ENCODE measurements at places on chromosomes 7 and 10.

- DNase-seq, result no peak
Measured at GRCh38 chr10:131660427-131660826, 240.4 kb upstream of the PPP2R2D start.

DNA sequence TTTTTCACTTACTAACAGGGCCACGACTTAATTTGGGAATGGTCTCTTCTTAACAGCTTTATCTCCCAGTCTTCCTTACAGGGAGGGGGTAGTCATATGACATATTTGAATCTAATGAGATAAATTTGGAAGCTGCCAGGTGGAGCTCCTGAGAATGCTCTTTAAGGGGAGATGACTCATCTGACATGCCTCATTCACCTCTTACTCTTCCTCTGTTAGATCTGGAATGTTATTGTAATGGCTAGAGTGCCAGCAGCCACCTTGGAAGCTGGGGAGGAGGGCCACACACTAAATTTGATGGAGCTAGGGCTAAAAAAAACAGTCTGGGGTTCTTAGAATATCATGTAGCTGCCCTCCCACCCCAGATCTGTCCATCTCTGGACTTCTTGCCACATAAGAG is 22.7 kb downstream of the HECW1 start:
- DNase-seq, result no peak

DNA sequence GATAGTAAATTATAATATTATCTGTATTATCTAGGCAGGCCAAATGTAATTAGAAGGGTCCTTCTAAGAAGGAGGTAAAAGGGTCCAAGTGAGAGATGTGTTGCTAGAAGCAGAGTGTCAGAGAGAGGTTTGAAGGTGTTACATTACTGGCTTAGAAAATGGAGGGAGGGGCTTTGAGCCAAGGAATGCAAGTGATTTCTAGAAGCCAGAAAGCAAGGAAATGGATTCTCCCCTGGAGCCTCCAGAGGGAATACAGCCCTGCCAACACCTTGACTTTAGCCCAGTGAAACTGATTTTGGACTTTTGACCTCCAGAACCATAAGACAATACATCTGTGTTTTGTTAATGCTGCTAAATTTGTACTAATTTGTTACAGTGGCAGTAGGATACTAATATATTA is 97.9 kb upstream of the IL6 start:
- no peak for DNase-seq

DNA sequence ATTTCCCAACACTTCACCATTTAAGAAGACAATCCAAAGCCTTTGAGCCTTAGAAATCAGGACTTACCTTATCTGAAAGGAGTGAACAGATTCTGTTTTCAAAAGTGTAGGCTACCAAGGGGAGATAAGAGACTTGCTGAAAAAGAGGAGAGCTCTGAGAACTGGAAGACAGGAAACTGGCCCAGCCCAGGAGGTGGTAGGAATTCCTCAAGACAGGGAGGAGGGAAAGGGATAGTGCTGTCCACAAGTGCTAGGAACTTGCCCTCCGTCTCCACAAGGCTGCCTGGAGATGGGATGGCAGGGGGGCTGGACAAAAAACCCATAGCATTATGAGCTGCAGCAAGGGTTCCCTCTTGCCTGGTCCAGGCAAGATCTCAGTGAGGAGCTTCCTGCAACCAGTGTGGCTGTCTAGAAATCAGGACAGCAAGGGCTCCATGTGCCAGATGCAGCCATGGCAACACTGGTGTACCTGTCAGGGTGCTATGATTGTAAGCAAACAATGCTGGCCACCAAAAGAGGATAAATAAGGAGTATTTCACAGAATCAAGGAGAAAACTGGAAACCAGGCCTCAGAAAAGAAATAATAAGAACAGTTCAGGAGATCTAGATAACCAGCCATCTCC is 22.7 kb upstream of the FRMD4A start:
- DNase-seq, result no peak

GRCh38 chr10:16792675-16793074 is 24.5 kb downstream of the RSU1 start:
- no peak for DNase-seq

- no peak for DNase-seq
Measured at GRCh38 chr10:113958631-113959382, 84.9 kb upstream of the ADRB1 start.

GRCh38 chr10:80760914-80761371 is 223.2 kb downstream of the SH2D4B start:
- no peak for DNase-seq

GRCh38 chr7:41238851-41239331 is 464.0 kb downstream of the INHBA start:
- no peak for DNase-seq

DNA sequence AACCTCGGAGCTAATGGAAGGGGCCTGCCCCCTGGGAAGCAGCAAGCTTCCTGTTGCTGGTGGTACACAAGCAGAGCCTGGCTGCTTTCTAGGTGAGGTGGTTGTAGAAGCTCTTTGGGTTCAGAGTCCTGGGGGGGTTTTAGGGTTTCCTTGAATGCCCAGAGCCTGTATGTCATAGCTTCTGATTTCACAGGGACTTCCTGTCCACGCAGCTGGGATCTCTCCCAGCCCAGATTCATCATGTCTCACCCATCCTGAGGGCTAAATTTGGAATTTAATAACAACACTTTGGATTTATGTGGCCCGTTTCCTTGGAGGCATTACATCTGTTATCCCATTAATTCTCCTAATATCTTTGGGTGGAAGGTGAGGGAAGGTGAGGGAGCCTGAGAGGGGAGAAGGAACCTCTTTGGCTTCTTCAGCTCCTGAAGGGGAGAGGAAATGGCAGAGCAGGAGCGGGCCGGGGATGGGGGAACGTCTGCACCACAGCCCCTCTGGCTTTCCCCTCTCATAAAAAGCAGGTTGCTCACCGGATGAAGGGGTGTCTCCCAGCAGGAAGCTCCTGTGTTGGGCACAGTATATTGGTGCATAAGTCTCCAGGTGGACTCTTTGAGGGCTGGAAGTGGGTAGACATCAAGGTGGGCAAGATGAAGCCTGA is 19.7 kb downstream of the RPS24 start:
- no peak for DNase-seq

DNA sequence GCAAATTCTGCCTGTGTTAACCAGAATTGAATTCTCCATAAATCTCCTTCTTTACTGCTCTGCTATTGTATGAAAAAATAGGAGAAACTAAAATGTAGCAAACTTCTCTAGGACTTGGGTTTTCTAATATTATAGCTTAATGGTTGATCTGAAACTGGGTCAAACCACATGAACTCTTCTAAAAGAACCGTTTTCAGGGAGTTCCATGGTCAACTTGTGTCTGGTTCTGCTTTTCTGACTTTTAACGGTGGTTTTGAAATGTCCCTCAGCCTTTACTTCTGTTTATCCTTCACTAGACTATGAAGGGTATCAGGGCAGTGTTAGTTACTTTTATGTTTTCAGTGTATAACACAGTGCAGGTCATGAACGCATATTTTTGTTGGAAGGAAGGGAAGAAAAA is 242.2 kb downstream of the TSPAN12 start:
- no peak for DNase-seq

GRCh38 chr7:135313971-135314370 is 80.3 kb downstream of the STRA8 start:
- DNase-seq, result no peak
